EH (cell line): ENCODE measurements at places on chromosomes 12 and 14.
A peak's percentile ranks its signal among the peaks of the same experiment; 100 is the strongest.

DNA sequence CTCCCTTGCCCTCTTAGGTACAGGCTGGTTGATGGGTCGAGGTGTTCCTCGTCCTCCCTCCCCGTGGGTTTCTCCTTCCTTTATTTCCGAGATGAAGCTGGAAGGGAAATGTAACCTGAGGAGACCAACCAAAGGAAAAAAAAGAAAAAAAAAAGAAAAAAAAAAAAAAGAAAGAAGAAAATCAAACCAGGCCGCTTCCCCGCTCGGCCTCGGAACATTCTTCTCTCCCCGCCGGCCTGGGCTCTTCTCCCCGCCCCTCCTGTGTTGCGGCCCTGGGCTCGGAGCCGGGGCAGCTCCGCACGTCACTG, 1.6 kb upstream of the NFATC4 start:
- DNase-seq, result no peak

DNA sequence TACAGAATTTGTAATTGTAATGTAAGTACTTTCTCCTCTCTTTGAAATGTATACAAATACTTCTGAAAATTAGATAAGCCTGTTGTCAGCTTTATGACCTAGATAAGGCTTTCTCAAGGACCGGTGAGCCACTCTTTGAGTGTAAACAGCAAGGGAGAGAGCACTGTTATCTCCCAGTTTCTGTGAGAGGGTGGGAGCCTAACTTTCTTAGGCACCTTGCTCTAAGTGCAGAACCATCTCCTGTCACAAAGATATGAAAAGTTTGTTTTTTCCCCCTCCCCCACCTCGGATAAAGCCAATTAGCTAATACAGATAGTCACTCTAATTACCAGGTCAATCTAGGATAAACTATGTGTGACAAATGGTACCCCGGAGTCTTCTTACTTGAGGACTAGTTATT, 35.8 kb downstream of the CAPS2 start:
- DNase-seq, result no peak

- DNase-seq, result no peak
These were observed 91.0 kb downstream of the NTN4 start for GRCh38 chr12:95699579-95699978.

- no peak for DNase-seq
These were observed 216.3 kb downstream of the C12orf42 start for GRCh38 chr12:103279444-103279843.

DNA sequence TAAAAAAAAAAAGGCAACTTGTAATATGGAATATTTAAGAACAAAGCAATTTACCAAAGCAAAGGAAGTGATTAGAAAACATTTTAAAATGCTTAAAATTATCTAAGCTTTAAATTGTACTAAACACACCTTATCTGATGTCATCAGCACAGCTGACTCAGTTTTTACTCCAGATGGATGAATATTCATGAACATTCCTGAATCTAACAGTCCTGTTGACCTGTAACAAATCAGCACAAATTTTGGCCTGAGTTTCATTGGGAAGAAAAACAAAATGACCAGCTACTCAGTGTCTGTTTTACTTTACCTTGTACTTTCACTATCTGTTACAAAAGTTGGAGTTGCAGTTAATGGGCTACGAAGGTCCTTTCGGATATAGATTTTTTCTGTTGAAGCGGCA, 16.0 kb downstream of the NR2C1 start:
- DNase-seq, result no peak

- DNase-seq, result no peak
These were observed 151.6 kb upstream of the SYT1 start for GRCh38 chr12:78712834-78713481.

DNA sequence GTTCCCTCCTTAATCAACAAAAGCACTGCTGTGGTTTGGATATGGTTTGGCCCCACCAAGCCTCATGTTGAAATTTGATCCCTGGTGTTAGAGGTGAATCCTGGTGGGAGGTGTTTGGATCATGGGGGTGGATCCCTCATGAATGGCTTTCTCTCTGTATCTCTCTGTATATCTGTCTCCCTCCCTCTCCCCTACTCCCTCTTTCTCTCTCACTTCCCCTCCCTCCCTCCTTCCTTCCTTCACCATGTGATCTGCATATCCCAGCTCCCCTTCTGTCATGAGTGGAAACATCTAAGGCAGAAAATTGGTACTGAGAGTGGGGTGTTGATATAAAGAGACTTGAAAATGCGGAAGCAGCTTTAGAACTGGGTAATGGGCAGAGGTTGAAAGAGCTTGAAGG, 5.2 kb downstream of the GSKIP start:
- DNase-seq, result no peak

GRCh38 chr12:113086249-113087164, 30.0 kb downstream of the DTX1 start:
- no peak for DNase-seq

DNA sequence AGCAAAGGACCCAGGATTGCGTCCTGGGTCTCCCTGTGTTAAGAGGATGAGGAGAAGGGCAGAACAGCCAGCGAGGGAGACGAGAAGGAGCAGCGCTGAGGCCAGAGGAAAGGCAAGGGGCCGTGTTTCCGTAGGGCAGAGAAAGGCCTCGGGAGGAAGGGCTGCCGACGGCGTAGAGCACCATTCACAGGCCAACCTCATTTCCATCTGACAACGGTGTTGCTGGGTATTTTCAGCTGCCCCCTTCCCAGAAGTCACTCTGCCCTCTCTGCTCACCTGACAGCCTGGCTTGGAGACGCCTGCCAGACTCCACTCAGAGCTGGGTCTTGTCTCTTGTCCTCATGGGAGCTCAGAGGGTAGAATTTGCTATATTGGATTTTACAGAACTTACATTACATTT, 51.4 kb downstream of the GPR68 start:
- DNase-seq, result no peak

GRCh38 chr14:99029916-99030305, 242.1 kb downstream of the BCL11B start:
- DNase-seq, result no peak

- peak; percentile 82 for DNase-seq
These were observed 759 bp upstream of the KLC1 start for GRCh38 chr14:103628221-103628683.

- peak; percentile 87 for DNase-seq
These were observed 193.9 kb downstream of the BCAT1 start for GRCh38 chr12:24754690-24755638.

- DNase-seq, result no peak
These were observed 35.9 kb upstream of the WNK1 start for GRCh38 chr12:716506-716905.

DNA sequence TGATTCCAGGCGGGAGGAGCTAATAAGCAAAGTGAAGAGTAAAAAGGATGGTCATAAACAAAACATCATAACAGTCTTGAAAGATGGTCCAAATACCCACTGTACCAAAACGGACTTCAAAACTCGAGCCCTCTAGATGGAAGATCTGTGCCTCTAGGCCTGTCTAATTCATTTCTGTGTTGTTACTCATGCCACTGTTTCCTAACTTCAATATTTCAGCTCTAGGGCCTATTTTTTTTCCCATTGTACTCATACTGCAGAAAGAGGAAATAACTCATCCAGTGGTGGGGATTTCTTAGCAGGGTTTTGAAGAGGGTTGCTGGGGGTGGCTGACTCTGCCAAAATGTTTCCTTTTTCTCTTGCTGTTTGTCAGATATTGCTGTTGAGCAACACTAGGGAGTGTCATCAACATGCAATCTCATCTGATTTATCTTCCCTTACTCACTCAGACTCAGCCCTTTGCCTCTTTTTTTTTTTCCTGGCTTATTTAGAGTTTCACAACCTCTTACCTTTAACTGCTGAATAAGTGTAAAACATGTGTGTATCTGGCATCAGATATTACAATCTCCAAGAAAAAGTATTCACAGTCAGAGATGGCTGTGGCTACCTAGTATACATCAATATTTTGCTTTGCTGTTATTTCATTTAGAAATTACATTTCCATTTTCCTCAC, 189.6 kb downstream of the DUSP6 start:
- DNase-seq, result peak; percentile 99

GRCh38 chr14:92487513-92488133, 26.0 kb upstream of the RIN3 start:
- DNase-seq, result peak; percentile 44

DNA sequence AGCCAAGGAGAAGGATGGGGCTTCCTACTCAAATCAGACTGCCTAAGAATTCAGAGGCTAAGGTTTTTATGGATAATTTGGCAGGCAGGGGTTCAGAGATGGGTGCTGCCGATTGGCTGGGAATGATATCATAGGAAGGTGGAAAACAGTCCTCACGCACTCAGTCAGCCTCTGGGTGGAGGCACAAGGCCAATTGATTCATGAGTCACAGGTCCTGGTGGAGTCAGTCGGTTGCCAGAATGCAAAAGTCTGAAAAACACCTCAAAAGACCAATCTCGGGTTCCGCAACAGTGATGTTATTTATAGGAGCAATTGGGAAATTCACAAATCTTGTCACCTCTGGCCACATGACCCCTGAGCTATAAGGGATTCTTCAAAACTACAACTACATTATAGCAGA, 105.5 kb downstream of the GXYLT1 start:
- peak; percentile 46 for DNase-seq

DNA sequence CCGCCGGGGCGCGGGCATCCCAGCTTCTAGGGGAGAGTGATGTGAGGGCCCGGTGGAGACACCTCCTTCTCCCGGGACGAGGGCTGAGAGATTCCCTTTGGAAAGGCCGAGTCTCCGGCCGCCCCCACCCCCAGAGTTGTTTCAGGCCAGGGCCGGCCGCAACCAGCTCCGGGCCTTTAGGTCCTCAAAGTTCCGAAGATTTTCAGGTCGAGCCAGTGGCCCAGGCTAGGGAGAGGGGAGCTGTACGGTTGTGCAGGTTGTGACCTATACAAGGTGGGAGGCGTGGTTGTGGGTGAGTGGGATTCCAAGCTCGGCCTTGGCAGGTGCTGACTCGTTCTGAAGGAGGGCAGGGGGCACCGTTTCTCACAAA, 18.4 kb upstream of the ANKRD33 start:
- DNase-seq, result no peak

DNA sequence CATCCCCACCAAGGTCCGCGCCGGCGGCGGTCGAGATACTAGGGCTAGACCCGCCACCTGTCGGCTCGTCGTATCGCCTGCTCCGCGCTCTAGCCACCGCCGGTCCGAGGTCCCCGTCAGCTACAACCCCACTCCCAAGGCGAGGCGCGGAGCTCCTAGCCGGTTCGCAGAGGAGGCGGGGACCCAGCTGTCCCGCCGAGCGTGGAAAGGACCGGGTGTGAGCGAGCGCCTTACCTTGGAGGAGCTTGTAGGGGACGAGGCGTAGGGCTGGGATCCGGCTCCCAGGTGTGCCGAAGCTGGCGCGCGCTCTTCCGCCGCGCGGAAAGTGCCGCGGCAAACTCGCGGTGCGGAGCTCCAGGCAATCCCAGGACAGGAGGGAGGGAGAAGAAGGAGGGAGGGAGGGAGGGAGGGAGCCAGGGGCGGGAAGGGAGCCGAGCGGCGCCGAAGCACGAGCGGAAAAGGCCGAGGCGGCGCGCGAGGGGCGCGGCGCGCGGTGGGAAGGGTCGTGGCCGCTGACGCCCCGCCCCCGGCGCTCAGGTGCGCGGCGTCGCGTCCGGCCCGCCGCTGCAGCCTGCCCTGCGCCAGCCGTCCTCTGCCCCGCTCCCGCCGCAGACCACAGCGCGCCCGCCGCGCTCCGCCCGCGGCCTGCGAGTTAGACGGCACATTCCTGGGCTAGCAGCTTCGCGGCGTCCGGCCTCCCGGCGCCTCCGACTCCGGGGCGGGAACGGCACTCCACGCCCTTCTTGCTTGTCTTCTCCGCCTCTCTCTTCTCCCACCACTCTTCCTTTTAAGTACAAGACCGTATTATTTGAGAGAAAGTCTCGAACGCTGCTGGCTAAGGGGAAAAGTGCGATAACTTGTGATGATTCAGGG, at the start of gene PAWR:
Gene PAWR, minus strand, starts transcription at position 327 of the 873 bp plus-strand sequence. CDS start 720 bp downstream, outside the sequence.
- DNase-seq, result peak; percentile 94
